ENCODE measurements at places on chromosomes 5 and 9.

DNA sequence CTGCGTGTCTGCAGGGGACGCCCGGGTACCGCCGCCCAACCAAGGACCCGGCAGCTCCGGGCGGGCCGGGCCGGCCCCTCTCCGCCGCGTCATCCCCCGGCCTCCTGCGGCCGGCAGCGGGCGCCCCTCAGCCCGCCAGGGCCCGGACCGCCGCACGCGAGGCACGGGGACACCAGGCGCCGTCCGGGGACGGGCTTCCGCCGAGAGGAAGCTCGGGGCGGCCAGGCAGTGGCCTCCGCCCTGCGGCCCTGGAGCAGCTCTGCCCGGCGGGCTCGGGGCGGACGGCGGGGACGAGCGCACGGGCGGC, 373 bp downstream of the FBXW5 start:
- H3K27me3 ChIP-seq, result no peaks in the 10 kb centered on the region
- H3K4me3 ChIP-seq, result no peak overlapping the region
- no peaks in the 10 kb centered on the region for H3K36me3 ChIP-seq
- DNase-seq, result no peak
- no peak overlapping the region for H3K27ac ChIP-seq

GRCh38 chr9:17191082-17191481, 56.2 kb downstream of the CNTLN start:
- H3K27me3 ChIP-seq, result no peaks in the 10 kb centered on the region
- H3K36me3 ChIP-seq, result no peaks in the 10 kb centered on the region
- no peak overlapping the region for H3K4me3 ChIP-seq
- no peak overlapping the region for H3K27ac ChIP-seq
- no peaks in the 10 kb centered on the region for H3K4me1 ChIP-seq

GRCh38 chr5:139100825-139101224, 97.3 kb downstream of the SIL1 start:
- DNase-seq, result no peak
- no peak overlapping the region for H3K27ac ChIP-seq
- no peaks in the 10 kb centered on the region for H3K27me3 ChIP-seq
- no peak overlapping the region for H3K4me3 ChIP-seq
- H3K36me3 ChIP-seq, result peaks cover 23% of the 10 kb centered on the region

DNA sequence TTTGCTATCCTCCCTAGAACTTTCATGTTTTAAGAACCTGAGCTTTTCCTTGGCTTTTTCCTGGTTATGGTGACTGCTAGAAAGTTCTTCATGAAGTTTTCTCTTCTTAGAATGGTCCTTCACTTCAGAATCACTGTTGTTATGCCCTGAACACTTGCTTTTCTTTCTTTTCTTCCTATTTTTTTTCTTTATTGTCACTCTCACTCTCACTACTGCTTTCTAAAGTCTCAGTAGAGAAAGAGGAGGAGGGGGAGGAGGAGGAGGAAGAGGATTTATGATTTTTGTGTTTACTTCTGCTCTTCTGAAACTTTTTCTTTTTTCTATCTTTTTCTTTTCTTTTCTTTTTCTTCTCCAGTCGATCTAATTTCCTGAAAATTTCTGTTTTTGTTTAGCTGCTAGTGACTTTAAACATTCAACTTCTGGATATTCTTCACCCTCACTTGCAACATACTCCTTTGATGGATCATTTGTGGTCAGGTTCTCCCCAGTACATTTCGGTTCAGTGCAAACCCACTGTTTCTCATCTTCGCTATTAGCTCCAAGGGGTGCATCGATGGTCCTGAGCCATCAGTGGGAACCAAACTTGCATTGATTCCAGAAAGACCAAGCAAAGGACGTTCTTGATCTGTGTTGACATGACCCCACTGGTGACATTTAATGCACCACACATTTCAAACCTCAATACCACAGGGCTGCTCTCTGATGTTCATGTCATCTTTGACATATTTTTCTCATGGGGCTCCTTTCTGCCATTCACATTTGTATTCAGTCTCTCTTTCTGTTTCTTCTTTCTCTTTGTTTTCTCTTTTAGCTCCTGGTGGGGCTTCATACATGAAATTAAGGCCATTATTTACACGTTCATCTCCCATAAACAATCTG, 81.6 kb upstream of the HAND1 start:
- H3K4me3 ChIP-seq, result no peak overlapping the region
- no peaks in the 10 kb centered on the region for H3K4me1 ChIP-seq
- no peaks in the 10 kb centered on the region for H3K36me3 ChIP-seq
- H3K27ac ChIP-seq, result no peak overlapping the region
- peaks cover 21% of the 10 kb centered on the region for H3K27me3 ChIP-seq

- H3K4me3 ChIP-seq, result no peak overlapping the region
- no peaks in the 10 kb centered on the region for H3K4me1 ChIP-seq
- H3K27me3 ChIP-seq, result no peaks in the 10 kb centered on the region
- no peak overlapping the region for H3K27ac ChIP-seq
These were observed 292.1 kb upstream of the RORB start for GRCh38 chr9:74205056-74205455.

- no peaks in the 10 kb centered on the region for H3K27me3 ChIP-seq
- no peaks in the 10 kb centered on the region for H3K4me1 ChIP-seq
- H3K36me3 ChIP-seq, result no peaks in the 10 kb centered on the region
- no peak for DNase-seq
- no peak overlapping the region for H3K27ac ChIP-seq
These were observed 101.7 kb upstream of the DAPK1 start for GRCh38 chr9:87395804-87396479.

DNA sequence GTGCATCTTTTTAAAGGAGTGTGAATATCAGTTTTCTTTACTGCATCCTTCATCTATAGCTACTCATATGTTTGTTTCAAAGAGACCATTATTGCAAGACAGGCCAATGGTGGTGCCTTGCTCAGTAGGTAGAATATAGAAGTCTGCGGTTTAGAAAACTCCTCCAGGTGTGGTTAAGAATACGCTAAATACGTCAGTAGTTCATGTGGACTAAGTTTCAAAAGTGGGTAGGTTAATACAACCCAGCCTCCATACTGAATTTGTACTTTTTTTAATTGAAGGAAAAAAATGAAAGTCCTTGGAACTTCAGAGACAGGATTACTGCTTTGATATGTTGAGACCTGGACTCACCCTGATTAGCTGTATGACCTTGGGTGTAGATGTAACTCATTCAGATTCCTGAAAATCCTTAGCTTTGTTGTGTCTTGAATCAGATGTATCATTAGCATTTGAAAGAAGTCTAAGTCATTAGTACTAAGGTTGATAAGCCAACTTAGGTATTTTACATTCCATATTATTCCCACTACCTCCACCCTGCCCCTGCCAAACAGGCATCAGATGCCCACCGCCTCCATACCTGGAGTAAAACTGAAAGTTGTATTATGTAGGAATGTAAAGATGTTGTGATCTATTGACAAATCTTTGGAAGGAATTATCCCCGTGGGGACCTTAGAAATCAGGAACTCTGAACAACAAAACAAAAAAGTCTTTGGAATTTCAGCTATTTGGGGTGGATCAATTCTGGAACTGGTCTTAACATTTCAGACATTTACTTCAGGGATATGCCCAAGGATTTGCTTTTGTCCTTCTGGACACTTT, 6.1 kb downstream of the BASP1 start:
- no peak overlapping the region for H3K4me3 ChIP-seq
- no peak overlapping the region for H3K27ac ChIP-seq
- no peaks in the 10 kb centered on the region for H3K36me3 ChIP-seq
- no peak for DNase-seq
- H3K4me1 ChIP-seq, result peaks cover 9% of the 10 kb centered on the region

- no peaks in the 10 kb centered on the region for H3K36me3 ChIP-seq
- DNase-seq, result no peak
- H3K4me1 ChIP-seq, result no peaks in the 10 kb centered on the region
These were observed 306.4 kb upstream of the PANK3 start for GRCh38 chr5:168885324-168886120.

DNA sequence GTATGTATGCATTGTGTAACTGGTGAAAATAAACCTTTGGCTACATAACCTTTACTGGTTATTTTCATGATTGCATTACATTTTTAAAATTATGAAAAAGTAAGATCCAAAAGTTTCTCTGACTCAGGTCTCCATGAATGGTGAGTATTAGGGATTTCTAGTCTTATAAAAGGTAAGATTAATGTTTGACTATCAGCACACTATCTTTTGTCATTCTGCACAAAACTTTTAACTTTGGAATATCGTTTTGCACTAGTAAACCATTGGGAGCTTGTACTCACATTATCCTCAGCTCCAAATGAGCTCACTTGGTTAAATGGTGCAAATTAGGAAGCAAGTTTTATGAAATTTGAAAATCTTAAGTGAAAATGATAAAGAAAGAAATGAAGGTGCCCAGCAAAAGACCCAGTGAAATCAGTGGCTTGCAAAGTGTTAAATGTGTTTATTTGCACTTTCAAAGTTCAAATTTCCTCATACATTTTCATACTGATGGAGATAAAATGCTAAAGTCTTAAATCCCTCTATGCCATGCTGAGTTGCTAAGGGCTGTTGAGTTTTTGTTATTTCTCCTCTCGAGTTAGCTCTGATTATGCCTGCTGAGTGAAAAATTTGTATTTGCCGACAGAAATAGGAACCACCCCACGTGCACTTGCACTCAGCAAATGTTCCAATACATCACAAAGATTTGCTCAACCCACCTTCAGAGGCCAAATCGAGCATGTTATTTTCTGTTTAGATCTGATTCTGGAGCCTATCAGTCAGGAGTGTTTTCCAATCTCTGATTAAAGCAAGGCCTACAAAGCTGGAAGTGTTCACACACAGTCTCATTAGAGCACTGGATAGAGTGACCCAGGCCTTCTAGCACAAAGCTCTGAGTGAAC, 885.7 kb downstream of the NR2F1-AS1 start:
- no peaks in the 10 kb centered on the region for H3K4me1 ChIP-seq
- no peak overlapping the region for H3K27ac ChIP-seq
- DNase-seq, result no peak
- no peaks in the 10 kb centered on the region for H3K27me3 ChIP-seq
- H3K36me3 ChIP-seq, result no peaks in the 10 kb centered on the region

DNA sequence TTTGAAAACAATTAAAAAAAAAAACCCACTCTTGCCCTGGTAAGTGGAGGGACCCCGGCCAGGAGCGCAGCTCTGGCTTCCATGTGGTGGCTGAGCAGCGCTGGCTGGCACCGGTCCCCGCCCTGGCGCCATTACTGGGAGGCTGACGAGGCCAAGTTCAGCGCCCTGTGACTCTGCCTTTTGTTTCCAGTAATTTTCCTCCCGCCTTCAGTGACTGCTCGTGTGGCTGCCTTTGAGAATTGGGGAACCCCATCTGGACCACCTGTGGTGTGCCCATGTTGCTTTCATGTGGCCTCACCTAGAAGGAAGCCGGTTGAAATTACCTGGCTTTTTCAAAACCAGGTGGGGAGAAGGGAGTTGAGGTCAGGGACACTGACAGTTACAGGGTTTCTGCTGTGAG, 136.1 kb downstream of the GAPVD1 start:
- H3K27ac ChIP-seq, result no peak overlapping the region
- H3K4me3 ChIP-seq, result no peak overlapping the region
- DNase-seq, result no peak
- no peaks in the 10 kb centered on the region for H3K27me3 ChIP-seq

- H3K27me3 ChIP-seq, result no peaks in the 10 kb centered on the region
- no peak overlapping the region for H3K4me3 ChIP-seq
- no peaks in the 10 kb centered on the region for H3K36me3 ChIP-seq
- no peak for DNase-seq
- H3K27ac ChIP-seq, result no peak overlapping the region
- peaks cover 2% of the 10 kb centered on the region for H3K4me1 ChIP-seq
These were observed 344.1 kb downstream of the ADAMTS6 start for GRCh38 chr5:65137631-65138030.

Data from naive thymus-derived CD8-positive, alpha-beta T cell (primary cell).